ENCODE measurements at places on chromosomes 1 and 21.
A peak's percentile ranks its signal among the peaks of the same experiment; 100 is the strongest.

GRCh38 chr1:202170726-202171125, 10.3 kb upstream of the PTPN7 start:
- no peak for DNase-seq

GRCh38 chr1:79398501-79398900, 392.0 kb upstream of the ADGRL4 start:
- no peak for DNase-seq

- DNase-seq: no peak
Observed at GRCh38 chr1:114008480-114008941, 29.2 kb downstream of the OLFML3 start.

DNA sequence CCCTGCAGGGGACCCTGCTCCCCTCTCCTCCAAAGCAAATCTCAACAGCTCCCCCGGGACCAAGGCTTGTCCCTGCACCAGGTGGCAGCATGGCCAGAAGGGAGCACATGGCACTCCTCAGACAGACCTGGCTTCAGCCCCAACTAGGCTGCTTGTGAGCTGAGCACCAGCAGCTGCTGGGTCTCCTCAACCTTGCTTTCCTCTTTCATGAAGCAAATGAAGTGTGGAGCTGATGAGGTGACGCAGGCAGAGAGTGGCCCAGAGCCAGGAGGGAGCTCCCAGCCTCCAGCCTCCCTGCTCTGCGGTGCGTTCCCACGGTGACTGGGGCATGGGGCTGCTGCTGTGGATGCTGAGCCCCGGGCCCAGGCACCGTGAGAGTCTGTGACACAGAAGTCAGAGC, 34.0 kb downstream of the MEGF6 start:
- DNase-seq: no peak

GRCh38 chr1:71435951-71436350, 355.1 kb upstream of the ZRANB2 start:
- DNase-seq: no peak

- DNase-seq: no peak
Observed at GRCh38 chr1:182304627-182305026, 87.0 kb downstream of the GLUL start.

- DNase-seq: no peak
Observed at GRCh38 chr1:44089371-44090048, 29.1 kb upstream of the KLF17 start.

DNA sequence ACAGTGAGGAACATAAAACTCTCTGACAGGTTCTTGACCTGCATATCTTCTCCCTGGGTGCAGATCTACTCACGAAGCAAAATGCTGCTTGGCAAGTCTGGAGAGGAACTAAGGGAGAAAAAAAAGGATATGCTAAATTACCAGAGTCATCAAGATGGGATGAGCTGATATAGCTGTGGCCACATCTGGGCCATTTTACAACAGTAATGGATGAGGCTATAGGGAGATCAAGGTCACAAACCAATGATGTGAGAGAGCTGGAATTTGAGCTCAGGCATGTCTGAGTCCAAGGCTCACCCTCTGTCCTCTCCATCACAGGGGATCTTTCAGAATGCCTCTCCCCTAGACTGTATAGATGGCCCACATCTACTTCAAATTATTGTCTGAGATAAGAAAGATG, 26.2 kb downstream of the ZMYND12 start:
- no peak for DNase-seq

DNA sequence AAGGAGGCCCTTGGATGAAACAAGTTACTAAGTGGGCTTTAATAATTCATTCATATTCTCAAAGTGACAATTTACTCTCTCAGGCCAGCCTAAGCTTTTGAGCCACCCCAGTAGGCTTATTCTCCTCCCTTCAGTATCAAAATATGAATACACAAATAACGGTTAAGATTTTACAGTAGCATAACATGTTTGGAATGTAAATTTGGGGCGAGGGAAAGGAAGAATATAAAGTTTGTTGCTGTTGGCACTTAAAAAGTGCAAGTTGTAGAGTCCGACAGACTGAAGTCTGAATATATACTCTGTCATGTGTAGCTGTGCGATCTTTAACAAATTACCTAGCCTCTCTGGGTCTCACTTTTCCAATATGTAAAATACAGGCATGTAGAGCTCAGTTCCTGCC, 22.6 kb upstream of the MYSM1 start:
- DNase-seq: no peak

DNA sequence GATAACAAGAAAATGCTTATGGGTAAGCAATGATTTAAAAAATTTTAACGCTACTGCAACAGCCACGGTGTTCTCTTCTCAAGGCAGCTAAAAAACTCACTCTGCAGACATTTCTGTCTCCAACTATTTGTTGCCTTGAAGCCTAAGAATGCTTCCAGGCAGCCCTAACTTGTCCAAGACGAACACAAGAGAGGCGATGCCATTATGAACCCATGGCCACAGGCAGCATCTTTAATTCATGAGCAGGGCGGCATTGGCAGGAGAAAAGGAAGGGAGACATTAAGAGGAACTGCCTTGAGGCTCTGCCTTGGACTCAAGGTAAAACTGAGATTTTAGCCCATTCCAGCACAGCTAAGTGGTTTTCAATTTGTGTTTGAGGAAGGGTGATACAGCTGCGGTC, 67.5 kb downstream of the KCND3 start:
- no peak for DNase-seq

DNA sequence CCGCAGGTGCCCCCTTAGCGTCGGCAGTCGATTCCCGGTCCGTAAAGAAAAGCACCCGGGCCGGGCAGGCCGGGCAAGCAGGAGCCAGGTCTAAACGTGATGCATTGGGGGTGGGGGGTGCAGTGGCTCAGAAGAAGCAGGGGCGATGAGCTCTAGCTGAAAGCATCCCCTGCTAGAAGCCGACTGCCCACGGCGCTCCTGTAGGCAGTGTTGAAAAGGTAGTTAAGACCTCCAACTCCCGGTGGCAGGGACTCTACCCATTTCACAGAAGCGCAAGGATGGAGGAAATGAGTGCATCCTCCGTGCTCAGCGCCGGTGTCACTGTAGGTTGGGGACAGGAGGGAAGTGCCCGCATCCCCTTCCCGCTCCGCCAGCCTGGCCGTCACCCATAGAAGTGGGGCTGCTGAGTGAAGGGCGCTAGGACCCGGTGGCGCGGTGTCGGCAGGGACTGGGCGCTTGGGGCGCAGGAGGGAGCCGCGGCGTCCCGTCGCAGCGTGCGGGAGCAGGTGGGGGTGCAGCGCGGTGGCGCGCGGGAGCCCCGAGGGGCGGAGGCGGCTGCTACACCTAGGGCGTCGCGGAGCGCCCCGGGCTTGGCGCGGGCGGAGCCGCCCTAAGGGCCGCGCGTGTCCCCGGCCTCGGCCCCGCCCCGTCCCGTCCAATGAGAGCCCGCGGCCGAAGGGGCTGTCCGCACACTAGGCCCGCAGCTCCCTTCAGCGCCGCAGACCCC, at the start of gene WNT2B:
Gene WNT2B, plus strand, starts transcription at position 688 of the 727 bp plus-strand sequence. CDS start 298 bp downstream, outside the sequence.
- DNase-seq: no peak

DNA sequence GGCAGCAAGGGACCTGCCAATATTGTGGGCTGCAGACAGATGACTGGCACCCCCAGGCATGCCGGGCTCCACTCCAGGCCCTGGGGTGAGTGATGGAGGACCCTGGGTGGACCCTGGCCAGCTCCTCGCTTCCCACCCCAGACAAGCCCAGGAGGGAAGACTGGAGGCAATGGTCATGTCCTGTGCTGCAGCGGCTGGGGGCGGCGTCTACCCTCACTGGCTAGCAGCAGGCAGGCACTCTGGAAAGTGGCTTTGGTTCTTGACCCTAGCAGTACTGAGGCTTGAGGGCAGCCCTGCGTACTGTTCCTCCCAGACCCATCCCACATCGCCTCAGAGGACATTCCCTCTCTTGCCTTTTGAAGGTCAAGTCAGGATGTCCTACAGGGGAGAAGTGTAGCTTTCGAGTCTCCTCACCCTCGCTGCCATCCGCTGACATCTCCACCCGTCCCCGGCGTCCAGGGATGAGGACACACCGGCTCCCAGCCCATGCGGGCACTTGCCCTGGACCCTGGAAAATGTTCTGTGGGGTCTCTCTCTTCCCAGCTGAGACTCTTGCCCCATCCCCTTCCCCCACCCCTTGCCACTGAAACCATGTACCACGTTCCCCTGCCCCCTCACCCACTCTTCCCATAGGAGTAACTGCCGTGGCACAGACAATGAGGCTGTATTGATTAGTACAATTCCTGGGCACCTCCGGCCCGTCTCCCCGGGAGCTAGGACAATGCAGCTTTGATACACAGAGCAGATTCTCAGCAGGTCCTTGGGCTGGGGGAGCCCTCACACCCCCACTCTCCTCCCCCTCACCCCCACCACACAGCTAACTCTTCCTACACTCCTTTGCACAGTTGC, 15.0 kb downstream of the SLC6A9 start:
- peak; percentile 53 for DNase-seq

DNA sequence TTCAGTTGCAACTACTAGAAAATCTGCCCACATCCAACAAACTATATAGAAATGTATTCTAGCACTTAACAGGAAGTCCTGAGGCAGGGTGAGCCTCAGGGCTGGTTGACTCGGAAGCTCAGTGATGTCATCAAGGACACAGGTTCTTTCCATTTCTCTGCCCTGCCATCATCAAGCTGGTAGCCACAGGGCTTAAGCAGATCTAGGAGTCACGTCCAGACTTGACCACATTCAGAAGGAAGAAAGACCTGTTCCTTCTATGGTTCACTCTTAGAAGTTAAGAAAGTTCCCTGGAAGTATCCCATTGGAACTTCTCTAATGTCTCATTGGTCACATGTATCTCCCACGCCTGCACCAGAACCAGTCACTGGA, 438.1 kb downstream of the PRDM2 start:
- DNase-seq: no peak

DNA sequence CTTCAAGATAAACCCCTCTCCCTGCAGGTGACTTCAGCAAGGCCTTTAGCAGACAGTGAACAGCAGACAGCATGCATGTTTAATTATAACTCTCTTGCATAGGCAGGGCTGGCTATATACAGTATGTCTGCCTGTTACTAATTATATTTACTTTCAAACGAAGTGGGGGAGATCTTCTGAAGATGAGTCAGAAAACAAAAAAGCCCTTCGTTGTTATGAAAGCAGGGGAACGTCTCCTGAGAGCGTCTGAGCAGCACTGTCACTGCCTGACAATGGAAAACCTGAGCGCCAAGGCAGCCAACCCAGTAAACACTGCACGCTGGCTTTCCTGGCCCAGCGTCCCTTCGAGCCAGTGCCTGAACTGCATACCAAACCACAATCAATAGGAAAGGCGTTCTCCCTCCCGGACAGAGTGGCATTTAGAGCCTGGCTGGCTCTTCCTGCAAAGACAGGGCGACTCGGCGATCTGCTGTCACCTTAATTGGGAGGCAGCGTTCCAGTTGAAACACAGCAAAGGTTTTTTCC, 54.1 kb downstream of the TOMM20 start:
- peak; percentile 43 for DNase-seq

DNA sequence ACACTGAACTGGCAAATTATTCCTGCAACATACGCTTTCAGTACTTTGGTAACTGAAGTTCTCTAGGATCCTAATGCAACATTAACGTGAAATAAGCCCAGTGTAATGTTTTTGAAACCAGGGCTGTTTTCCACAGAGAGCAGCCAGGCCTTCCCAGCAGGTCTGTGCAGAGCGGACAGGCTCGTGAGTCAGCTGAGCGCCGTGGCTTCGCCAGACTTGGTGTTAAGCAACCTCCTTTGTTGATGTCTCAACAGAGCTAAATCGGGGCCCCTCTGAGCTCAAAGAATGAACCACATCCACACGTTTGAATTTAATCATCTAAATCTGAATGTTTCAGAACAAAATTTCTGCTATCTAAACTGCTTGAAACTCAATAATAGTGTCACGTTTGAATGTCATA, 181.8 kb upstream of the FMN2 start:
- no peak for DNase-seq

- no peak for DNase-seq
Observed at GRCh38 chr1:14648896-14649855, 50.7 kb downstream of the KAZN start.

DNA sequence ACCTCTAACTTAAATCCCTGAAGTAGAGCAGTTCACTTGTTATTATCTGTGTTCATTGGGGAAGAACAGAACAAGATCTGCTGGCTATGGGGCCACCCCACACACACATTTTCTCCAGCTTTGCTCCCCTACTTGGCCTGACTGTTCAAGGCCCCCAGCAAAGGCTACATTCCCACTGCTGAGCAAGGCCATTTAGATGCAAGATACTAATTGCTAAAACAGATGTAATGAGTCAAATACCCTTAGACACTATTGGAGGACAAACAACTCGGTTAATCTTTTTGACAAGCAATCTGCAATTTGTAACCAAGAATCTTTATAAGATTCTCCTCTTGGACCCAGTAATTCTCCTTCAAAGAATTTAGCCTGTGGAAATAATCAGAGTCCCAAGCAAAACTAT, 67.7 kb downstream of the NAV1 start:
- DNase-seq: no peak

- DNase-seq: no peak
Observed at GRCh38 chr1:58687516-58687915, 12.3 kb downstream of the MYSM1 start.

DNA sequence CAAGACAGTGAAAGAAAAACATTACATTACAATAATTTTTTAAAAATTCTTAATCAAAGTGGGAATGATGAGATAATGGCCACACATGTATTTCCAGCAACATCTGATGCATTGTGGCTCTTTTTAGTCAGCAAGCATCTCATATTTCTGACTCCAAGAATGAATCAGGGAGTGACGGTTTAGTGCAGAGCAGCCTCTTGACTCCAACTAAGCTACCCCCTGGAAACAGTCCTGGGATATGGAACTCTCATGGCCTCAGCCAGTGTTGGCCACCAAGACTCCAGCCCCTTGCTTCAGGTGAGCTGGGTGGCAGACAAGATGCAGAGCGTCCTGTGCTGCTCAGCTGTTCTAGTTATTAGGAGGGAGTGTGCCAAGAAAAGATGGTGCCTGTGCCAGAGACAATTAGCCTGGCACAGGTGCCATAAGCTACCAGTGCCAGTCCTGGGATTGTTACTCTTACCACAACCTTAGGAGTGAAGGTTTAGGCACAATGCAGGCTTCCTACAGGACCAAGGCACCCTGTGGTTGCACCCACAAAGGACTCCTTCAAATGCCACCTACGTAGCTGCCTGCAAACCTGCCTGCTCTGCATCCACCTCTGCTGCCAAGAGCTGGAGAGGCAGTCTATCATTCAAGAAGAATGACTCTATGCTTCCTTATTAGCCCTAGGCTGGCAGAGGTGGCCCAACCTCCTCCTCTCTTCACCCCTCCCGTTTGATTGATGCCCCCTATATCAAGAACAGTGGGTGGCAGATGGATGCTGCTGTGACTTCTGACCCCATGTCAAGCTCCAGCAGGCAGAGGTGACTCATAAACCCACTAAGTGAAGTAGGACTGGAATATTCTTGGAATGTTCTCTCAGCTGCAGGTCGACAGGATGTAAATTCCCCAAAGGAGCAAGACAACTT, 6.0 kb upstream of the SEC16B start:
- no peak for DNase-seq

- no peak for DNase-seq
Observed at GRCh38 chr1:116330342-116330652, 42.7 kb upstream of the ATP1A1 start.

- DNase-seq: no peak
Observed at GRCh38 chr1:172390301-172390682, 30.2 kb upstream of the C1orf105 start.

- no peak for DNase-seq
Observed at GRCh38 chr1:121522061-121522759, 337.4 kb downstream of the SRGAP2C start.

Measured in hypothalamus (tissue), 51 donors.